ENCODE measurements at places on chromosomes 13 and 19.

- DNase-seq, result no peak
Observed at GRCh38 chr13:22451327-22451741, 729.4 kb upstream of the SGCG start.

GRCh38 chr13:98360545-98360944 lies 183.5 kb upstream of the RNF113B start:
- no peak for DNase-seq

GRCh38 chr19:28235606-28236125 lies 977.3 kb downstream of the UQCRFS1 start:
- no peak for DNase-seq

DNA sequence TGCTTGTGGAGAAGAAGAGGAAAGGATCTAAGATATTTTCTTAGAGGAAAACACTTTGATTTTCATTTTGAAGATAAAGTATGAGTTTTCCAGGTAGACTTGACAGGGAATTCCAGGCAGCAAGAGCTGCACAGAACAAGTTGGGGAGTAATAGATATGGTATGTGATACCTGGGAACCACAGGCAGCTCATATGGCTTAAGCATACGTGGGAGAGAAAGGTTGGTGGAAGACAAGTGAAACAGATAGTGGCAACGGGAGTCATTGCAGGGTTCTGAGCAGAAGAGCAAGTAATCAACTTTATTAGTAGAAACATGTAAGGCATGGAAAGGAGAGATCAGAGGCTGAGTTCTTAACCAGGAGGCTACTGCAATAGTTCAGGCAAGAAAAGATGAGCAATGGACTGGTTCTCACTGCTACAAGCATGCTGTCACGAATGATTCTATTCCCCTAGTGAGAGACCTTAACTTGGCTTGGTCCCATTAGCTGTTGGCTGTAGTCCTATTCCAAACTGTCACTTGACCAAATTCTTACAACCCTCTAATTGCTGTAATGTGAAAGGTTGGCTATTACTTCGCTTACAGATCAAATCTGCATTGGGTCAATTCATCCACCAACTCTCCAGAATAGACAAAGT lies 217.9 kb downstream of the VWA8 start:
- no peak for DNase-seq

DNA sequence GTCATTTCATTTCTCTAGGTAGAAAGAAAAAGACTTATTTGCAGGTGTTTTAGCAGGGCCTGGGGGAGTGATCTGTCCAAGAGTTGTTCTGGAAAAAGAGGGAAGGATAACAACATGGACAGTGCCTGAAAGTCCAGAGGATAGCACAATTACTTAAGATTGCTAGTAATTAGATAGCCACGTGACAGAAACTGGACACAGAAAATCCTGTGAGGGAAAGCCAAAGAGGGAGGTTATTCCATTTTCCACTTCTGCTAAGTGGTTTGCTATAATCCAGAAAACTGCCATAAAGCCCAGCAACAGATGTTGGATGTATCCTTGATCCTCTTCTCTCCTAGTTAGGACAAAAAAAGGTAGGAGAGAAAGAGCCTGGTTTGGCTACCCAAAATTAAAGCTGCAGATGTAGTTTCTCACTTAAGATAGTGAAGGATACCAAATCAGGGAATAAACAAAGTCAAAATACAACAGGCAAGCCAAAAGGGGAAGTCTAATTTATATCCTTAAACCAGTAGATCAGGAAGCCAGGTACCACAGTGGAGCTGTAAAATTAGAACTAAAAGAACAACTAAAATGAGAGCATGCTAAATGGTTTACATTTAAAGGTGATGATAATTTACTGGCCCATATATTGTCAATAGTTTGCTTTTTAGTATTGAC lies 140.2 kb downstream of the VWA8 start:
- DNase-seq, result no peak

DNA sequence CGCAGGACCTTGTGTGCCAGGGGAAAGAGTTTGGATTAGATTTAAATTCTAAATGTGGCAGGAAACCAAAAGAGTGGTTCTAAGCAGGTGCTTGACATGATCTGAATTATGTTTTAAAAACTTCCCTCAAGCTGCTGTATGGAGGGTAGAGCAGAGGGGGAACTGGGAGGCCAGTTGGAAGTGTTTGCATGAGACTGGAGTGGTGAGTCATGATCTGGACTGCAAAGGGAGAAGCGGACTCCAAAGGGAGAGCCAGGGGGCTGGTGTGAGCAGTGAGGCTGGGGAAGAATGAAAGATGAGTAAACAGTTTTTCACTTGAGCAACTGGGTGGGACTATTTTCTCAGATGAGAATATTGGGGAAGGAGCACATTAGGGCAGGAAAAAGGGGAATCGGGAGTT lies 206.1 kb downstream of the DNAJC15 start:
- no peak for DNase-seq

- DNase-seq, result peak; percentile 81
Observed at GRCh38 chr13:94704377-94705080, 7.8 kb downstream of the SOX21 start.

GRCh38 chr19:18097993-18098890 lies 664 bp downstream of the MAST3 start:
- DNase-seq, result no peak

All from H9 (cell line).